GM13977 (cell line): ENCODE measurements at places on chromosomes 13 and 19.

- no peak for DNase-seq
These were observed 1.7 kb upstream of the ANKRD10 start for GRCh38 chr13:110916301-110917142.

- no peak for DNase-seq
These were observed 3.1 kb downstream of the ADGRE1 start for GRCh38 chr19:6890401-6890913.

DNA sequence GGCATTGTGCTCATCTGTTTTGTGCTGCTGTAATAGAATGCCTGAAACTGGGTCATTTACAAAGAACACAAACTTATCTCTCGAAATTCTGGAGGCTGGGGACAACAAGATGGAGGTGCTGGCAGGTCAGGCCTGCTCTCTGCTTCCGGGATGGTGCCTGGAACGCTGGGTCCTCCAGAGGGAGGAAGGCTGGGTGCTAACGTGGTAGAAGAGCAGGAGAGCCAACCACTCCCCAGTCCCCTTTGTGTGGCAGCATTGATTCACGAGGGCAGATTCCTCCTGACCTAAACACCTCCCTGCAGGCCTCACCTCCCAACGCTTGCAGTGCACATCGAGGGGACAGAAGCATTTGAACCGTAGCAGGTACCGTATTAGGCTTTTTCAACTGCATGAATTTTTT is 34.1 kb upstream of the TFDP1 start:
- DNase-seq: no peak

DNA sequence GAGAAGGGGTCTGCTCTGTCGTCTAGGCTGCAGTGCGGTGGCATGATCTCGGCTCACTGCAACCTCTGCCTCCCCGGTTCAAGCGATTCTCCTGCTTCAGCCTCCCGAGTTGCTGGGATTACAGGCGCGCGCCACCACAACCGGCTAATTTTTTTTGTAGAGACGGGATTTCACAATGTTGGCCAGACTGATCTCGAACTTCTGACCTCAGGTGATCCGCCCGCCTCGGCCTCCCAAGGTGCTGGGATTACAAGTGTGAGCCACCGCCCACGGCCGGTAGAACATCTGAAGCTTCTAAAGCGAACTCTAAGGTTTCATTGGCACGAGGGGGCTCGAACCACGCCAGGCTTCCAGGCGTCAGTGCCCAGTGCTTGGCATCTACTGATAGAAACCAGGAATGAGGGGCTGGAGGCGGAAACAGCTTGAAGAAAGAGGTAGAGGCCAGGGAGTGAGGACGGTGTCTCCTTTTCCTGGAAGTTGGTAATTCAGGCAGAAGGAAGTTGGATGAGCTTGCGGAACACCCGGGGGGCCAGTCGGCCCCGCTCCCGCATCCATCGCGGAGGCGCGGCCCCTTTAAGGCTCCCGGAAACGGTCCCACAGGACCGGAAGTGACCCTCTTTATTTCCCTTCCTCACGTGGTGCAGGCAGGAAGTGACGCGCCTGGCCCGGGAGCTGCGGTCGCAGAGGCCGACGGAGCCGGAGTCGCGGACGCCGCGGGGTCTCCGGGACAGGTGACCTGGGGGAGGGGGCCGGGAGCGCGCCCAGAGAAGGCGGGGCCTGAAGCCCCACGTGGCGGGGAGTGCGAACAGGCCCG is at the start of gene CCDC9:
Gene CCDC9 (plus strand): TSS at position 647 of the 814 bp plus-strand sequence. CDS start 1,876 bp downstream, outside the sequence.
- DNase-seq: no peak

DNA sequence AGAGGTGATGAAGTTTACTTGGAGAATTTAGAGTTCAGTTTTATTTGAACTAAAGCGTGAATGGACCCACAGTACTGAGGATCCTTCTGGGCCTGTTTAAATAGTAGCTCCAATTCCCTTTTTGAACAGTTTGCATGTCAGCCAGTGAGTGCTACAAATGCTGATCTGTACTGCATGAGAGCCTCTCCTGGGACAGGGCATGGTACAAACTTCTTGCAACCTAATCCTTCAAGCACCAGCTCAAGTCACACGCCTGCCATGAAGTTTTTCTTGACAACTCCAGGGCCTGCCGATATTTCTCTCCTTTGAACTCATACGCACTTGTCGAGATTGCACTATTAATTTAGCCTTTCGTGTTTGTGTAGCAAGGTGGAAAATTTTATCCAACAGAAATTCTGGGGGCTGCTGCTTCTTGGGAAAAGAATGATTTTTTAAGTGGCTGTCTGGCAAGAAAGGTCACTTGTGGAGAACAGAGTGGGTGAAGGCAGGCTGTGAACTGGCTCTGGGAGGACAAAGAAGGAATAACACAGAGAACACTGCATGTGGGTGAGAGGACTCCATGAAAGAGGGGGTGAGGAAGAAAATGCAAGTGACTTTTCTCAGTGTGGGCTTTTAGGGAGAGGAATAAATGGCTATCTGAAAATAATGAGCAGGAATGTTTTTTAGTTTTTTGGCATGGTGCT is 192.5 kb downstream of the NDFIP2 start:
- no peak for DNase-seq

DNA sequence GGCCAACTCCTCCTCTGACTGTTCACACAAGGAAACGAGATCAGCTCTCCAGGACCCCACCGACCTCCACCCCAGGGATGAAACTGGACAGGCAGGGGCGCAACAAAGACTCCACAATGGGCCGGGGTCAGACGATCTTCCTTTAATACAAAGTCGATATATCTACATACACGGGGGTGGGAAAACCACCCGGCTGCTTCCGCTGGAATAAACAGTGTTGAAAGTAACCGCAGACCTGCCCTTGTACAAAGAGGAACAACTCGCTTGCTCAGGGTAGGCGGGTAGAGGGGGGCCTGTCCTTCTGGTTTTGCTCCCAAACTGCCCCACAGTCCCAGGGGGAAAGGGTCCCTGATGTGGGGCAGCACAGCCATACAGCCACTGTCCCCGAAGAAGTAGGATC is 135.2 kb downstream of the PTPRS start:
- DNase-seq: no peak

DNA sequence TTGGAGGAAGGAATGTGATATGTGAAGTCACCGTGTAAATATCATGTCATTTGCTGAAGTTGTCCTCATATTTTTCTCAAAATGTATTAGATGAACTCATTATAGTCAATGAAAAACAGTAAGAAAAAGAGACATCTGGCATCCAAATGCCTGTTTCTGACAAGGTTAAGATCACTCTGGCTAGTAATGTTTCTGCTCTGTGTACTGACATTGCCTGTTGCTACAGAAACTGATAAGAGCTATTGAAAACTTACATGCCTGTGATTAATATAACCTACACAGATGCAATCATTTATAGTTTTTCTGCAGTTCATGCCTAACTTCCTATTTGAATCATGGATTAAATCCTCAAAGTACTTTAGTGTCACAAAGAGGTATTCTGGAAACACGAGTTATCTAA is 249.8 kb downstream of the NBEA start:
- DNase-seq: no peak

GRCh38 chr19:49685845-49686332 is 3.5 kb upstream of the ADM5 start:
- DNase-seq: no peak

DNA sequence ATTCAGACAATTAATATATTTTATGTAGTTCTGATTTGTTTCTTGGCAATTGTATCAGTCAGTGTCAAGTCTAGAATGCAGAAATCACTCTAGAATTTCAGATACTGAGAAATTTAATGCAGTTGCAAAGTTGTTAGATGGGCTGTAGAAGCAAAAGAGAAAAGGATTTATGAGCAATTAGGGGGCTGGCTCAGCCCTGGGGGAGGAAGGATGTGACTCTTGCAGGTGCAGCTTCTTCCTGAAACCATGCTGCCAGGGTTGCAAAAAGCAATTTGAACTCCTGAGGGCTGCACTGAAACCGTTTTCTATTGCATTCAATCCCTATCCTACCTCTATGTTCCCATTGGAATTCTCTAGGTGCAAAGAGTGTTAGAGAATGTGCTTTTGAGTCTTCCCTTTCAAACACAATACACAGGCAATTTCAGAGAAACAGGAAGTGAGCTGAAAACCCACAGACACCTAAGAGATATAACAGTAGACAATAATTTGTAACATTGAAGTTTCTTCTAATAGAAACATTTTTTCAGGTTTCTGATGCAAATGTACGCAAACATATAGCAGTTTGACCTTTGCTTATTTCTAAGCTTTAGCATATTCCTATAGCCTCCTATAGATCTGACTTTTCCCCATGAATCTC is 814.7 kb upstream of the ATXN8OS start:
- DNase-seq: no peak

GRCh38 chr13:62040806-62041205 is 625.2 kb upstream of the PCDH20 start:
- DNase-seq: no peak

- DNase-seq: no peak
These were observed 166.7 kb upstream of the TSHZ3 start for GRCh38 chr19:31515931-31516330.

DNA sequence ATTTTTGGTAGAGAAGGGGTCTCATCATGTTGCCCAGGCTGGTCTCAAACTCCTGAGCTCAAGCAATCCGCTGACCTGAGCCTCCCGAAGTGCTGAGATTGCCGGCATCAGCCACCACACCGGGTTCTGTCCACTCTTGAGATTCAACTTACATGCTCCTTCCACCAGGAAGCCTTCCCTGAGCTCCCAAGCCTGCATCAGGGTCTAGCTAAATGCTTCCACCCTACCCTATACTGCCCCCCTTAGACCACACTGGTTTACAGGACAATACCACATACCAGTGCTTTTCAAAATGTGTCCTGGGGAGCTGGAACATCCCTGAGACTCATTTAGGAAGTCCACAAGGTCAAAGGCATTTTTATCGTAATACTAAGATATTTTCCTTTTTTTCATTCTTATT is 15.1 kb upstream of the CACNG8 start:
- DNase-seq: no peak

DNA sequence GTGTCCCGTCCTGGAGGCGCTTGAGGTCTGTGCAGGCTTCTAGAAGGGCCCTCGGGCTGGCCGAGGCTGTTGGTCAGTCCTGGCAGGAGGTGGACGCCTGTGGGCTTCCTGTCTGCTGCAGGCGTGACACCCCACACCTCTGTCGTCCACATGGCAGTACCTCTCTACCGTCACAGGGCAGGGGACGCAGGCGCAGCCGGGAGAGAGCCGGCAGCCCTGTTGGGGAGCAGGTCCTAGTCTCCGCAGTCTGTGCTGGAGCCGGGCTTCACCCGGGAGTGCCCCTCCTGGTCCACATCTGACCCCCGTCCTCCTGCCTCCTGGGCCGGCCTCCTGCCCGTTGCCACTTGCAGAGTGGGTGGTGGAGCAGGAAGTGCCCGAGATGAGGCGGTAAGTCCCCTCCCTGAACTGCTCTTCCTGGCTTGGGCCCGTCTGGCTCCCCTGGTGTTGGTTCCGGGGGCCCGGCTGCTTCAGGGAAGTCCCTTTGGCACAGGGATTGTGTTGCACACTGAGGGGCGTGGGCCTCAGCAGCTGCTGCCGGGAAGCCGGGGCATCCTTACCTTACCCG is 106.0 kb downstream of the KDM4B start:
- no peak for DNase-seq

DNA sequence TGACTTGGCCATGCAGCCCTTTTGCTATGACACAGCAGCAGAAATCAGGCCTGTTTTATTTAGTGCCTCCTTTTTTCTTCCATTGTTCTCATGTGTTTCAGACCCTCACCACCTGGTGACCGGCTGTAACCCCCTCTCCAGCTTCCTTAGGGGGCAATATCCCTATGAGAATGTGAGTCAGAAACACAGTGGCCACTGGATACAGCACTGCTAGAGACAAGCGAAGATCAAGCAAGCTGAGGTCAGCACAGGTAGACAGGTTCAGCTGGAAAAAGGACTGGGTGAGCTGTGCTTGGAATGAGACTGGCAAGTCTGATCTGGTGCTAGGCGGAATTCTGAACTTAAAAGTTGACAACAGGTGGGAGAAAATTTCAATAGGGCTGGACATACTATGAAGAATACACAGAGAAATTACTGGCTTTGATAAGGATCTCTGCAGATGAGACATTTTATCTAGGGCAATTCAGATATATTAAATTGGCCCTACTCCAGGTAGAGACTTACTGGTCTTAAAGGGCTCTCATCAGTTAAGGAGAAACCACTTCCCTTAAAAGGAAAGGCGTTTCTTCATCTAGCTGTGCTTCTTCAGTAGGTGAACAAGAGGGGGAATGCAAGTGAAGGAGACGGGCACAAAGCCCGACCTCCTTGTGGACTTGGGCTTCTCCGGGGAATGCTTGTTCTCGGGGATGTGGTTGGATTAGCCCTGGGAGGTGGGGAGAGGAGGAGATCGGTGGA is 83.3 kb downstream of the ERCC5 start:
- no peak for DNase-seq

- peak; percentile 48 for DNase-seq
These were observed 926 bp downstream of the PRR12 start for GRCh38 chr19:49591731-49592485.

DNA sequence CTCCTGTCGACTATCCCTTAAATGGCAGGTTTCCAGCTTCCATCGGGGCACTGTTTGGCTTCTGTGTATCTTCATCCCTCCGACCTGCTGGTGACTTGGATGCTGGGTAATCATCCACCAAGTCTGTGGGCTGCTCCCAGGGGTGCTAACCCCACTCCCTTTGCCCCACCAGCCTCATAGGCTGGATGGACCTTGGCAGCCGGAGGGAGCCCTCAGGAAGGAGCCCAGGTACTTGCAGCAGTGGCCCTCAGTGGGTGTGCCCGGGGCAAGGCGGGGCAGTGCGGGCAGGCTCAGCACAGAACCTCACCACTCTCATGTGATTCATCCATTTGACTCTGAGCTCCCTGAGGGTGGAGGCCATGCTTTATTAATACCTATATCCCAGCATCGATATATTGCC is 27.4 kb upstream of the TUBGCP3 start:
- no peak for DNase-seq

DNA sequence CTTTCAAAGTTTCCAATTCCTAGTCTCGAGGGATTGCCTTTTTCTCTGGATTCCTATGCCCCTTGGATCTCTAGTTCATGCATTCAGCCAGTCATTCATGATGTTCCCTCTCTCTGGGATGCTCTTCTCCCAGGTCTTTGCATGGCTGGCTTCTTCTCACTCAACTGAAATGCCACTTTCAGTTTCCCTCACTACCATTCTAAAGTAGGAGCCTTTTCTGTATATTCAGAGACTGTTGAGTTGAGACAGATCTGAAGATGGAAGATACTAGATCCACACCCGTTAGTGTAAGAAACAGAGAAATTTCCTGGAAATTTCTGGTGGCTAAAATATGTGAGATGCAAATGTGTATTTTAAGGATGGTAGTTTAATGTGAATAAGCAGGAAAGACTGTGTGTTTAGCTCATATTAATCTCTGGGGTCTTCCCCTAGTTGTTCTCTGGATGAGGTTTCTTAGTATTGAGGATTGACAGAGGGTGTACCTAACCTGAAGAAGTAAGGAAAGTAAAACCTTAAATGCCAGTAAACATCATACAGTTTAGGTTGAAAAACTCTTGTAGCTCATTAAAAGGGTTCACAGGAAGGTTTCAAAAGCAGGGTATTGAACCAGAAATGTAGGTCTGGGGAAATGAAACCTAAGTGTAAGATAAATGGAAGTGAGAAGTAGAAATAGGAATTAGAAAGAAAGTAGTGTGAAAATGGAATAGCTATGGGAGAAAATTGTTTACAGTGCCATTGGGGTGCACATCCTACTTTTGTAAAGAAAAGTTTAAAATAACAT is 331.3 kb downstream of the NDFIP2 start:
- peak; percentile 36 for DNase-seq
